ENCODE measurements at places on chromosomes 4 and X.

DNA sequence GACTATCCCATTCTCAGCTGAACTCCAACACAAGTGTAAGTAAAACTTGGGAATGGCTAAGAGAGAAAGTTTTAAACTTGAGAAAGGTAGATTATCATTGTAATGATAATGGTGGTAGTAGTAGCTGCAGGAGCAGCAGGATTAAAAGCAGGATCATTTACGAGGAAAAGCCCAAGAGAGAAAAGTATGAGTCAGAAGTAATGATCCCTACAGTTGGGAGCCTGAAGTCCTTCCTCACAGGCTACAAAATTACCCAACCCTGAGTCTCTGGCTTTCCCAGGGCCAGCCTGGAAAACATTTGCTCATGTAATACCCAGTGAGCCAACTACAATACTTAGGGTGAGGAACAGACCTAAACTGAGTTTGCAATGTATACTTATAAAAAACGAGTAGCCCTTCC is 4.4 kb upstream of the PRDM8 start:
- no peak for DNase-seq

- no peak for DNase-seq
Measured at GRCh38 chrX:155334486-155335336, at the start of gene CLIC2. CLIC2 (minus strand) TSS chrX:155334614; CDS start chrX:155334427, 187 bp downstream.

DNA sequence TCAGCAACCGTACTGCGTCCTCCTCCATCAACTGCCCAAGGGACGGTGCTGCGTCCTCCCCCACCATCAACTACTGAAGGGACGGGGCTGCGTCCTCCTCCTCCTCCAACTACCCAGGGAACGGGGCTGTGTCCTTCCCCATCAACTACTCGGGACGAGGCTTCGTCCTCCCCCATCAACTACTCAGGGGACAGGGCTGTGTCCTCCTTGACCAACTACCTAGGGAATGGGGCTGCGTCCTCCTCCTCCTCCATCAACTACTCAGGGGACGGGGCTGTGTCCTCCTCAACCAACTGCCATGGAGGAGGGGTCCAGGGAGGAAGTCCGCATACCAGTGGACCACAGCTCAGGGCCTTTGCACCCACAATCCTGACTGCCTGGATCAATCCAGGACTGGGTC is 24.4 kb downstream of the PPP2R3B start:
- no peak for DNase-seq

DNA sequence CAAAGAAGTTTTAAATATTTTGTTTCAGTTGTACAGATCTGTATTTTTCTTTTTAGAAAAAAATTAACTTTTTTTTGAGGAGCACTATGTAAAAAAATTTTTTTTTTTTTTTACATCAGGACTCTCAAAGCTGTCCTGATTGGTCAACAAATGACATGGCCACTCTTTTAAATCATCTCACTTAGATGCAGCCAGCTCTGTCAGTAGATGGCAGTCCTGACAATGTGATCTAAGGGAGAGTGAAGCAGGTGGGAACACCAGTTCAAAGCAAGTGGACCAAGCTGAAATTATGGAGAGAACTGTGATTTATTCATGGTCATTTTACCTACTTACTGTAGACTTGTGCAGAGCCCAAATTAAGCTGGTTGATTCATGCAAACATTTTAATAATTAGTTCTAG is 174.7 kb upstream of the GPRIN3 start:
- DNase-seq = no peak

DNA sequence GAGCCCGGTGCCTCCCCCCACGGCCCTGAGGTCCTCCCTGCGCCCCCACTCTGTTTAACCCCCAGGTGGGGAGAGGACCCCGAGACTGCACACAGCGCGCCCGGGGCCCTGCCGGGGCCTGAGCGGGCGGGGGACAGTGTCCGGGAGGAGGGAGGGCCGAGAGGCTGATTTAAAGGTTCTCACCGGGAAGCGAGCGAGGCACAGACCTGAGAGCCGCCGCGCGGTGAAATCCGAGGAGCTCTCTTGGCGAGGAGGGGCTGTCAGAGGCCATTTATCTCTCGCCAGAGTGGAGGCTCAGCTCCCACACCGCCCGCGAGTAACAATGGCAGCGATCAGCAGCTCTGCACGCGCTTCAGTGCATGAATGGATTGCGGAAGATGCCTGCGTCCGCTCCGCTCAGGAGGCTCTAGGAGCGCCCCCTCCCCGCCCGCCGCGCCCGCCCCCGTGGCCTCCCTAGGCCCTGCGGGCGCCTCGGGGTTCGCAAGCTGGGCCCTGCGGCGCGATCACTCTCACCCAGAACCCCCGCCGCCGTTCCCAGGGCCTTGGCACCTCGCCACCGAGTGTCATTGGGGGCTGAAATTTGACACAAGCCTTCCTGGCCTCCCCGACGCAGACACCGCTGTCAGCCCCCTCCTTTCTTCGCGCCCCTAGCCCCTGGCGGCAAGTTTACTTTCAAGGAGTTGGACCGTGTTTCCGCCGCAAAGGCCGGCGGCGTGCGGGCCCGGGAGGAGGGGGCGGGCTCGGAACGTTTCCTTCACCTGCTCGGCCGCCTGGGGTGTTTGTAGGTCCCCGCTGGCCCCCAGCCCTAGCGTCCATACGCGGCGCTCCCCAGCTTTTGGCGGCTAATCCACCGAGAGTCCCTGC is 48.7 kb upstream of the BCOR start:
- DNase-seq = peak; percentile 23

DNA sequence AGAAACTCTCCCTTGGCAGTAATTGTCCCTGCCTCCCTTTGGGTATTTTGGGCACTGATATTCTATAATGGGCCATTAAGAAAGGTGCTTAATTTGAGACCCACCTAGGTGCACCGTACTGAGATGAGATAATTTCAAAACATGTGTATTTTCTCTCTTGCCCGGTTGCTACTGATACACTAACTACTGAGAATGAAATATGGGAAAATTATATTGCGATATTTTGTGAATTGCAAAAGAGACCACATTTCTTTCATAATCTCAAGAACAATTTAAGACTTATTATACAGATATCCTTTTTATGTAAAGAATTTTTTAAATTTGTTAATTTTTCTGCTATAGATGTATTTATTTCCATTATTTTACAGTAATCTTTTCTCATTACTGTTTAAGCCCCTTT is 284.9 kb downstream of the ADGRL3 start:
- DNase-seq = no peak

DNA sequence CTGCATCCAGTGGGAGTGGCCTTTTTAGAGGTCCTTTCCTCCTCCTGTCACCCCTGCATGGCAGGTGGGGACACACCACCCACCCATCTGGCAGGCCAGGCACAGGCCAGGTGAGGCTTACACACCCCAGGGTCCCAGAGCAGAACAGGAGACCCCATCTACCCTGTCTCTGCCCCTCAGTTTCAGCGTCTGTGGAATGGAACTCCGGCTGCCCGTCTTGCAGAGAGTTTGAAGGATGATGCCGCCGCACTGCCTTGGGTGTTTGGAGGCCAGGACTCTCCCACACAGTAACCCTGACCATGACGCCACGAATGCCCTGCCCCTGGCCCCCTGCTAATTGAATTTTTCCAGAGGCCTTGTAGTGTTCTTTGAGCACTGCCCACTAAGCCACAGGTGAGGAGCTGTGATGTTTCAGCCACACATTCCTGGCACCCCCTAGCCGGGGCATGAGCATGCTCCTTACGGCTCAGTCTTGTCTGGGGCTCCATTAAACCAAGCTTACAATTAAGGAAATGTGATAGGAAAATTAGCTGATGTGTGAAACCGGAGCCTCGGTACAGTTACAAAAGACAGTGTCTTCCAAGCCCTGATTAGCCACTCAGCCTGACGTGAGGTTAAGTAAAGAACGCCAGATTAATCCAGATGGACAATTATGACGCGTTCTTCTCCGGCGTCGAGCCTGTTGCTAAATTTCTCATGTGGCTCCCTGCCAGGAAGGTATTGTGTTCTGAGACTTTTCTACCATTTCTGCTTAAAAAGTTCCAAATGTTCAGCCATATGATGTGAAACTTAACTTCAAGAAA is 39.3 kb downstream of the HMX1 start:
- DNase-seq = no peak

DNA sequence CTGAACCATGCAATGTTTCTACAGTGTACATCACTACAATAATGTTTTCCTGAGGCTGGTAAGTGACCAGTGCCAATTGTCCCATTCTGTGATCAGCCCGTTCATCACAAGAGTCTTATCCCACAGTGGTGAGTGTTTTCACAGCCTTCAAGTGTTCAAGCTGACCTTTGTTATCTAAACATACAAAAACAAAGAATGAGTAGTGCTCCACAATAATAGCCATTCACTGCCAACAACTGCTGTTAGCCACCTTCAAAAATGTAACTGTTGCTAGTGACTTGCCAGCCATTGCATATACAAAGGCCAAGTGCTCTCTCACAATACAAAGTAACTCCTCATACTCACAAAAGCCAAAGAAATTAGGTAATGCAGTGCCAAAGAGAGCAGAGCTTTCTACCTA is 1084.1 kb downstream of the FAM133A start:
- no peak for DNase-seq

GRCh38 chr4:157992948-157993839 is 179.6 kb downstream of the GASK1B start:
- no peak for DNase-seq

GRCh38 chrX:85569096-85569495 is 189.6 kb upstream of the POF1B start:
- no peak for DNase-seq

Measured in activated naive CD4-positive, alpha-beta T cell treated with anti-CD3 and anti-CD28 coated beads, Interleukin-2, amount 50 U/mL, for 16 hours (primary cell).